ENCODE measurements at places on chromosomes 5 and 9. TPM values are rescaled to one million over a fixed set of nuclear protein-coding genes. Genes with fewer than 3 reads are reported as not detected.

SNCB gene
- total RNA-seq = 1.1 TPM

PELO gene
- total RNA-seq = 8.5 TPM

MSX2 gene
- total RNA-seq = 0.93 TPM

DNA sequence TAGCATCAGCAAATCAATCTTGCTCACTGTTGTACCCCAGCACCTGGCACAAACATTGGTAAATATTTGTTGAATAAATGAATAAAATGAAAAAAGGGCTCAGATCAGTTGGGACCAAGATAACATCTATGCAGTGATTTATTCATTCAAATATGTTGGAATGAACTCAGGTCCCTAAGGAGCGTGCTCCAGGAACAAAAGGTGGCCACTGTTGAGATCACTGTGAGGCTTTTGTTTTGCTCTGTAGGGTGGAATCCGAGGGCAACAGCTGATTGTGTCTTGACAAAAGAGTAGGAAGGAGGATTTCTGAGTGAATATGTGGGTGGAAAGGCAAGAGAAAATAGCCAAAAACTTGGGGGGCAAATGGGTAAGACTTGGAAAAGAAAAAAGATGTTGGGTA lies 89.7 kb downstream of the PPP2R2B start:
- peak; percentile 85 for DNase-seq

PHYKPL gene
- 20.5 TPM for total RNA-seq

DNA sequence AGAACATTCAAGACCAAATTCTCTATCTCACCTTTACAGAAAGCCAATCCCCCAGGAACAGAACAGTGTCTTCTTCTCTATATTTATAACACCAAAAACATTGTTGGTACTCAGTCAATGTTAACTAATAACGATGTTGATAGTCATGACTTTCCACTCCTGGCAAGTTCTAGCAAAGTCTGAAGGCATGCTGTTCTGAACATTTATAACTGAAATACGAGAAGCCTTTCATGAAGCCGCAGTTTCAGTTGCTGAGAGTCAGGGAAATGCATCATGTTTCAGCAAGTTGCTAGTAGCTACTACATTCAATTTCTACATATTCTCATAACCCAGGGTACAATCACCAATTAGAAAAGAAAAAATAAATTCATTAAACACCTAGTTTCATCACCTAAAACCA lies 301.4 kb downstream of the PDE4D start:
- DNase-seq = no peak

- no peak for DNase-seq
Observed at GRCh38 chr9:28720746-28721145, 1147.5 kb upstream of the C9orf72 start.

NXNL2 gene
- 0.74 TPM for total RNA-seq

DNA sequence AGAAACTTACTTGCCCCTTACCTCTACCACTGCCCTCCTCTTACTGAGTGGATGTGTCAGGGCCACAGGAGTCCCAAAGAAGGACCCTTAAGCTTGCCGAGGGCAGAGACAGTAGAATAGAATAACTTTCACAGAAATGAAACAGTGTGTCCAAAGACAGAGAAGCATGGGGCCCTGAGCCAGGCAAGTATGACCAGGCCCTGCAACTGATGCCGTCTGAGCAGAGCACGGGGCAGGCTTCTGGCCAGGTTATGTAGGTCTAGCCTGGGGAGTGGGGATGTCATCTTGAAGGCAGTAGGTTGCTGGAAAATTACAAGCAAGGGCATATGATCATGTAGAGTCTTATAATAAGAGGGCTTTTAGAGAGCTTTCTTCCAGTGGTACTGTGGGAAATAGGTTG lies 415.4 kb downstream of the KDM4C start:
- DNase-seq = no peak

ACTBL2 gene
- not detected for total RNA-seq

DNA sequence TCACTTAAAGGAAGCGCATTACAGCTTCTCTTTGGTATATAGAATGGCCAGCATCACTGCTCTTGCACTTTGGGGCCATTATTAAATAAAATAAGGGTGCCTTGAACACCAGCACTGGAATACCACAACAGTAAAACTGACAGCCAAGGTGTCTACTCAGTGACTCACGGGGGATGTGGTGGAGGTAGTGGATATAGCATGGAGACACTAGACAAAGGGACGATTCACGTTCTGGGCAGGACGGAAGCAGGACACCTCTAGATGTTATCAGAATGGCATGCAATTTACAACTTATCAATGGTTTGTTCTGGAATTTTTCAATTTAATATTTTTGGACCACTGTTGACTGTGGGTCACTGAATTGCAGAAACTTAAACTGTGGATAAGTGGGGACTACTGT lies 32.9 kb upstream of the PDE8B start:
- DNase-seq = no peak

TMEM174 gene
- total RNA-seq = not detected

GGTA1 gene
- not detected for total RNA-seq

DRD1 gene
- total RNA-seq = not detected

PPP2R2B gene
- total RNA-seq = 22.5 TPM

GRCh38 chr9:137787786-137788505 lies 89.6 kb upstream of the CACNA1B start:
- DNase-seq = no peak

MEGF10 gene
- total RNA-seq = 1.3 TPM

- DNase-seq = no peak
Observed at GRCh38 chr5:142748132-142748531, 22.0 kb upstream of the ARHGAP26 start.

GRCh38 chr5:107254214-107254901 lies 416.4 kb downstream of the EFNA5 start:
- DNase-seq = no peak

DNA sequence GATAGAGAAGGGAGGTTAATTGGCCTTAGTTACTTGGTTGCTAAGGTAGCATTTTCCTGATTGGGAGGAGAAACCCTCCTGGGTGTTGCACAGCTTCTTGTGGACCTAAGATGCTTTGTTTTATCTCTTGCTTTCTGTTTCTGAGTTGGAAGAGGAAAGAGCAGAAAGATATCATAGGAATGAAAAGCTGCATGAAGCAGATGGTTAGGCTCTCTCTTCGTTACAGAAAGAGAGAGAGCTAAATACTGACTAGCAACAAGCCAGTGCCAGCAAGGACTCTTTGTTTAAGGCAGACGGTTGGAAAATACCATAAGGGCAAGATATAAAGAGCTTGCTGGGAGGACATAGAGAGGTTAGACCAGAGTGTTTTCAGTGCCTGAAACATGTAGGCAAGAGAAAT lies 103.1 kb downstream of the ATG10 start:
- peak; percentile 29 for DNase-seq

- no peak for DNase-seq
Observed at GRCh38 chr5:81639556-81639955, 111.3 kb downstream of the SSBP2 start.
